ENCODE measurements at places on chromosomes 7 and 10.

GRCh38 chr10:31083765-31084184 lies 52.1 kb upstream of the ZNF438 start:
- no peak overlapping the region for H3K4me3 ChIP-seq
- H3K4me1 ChIP-seq: no peaks in the 10 kb centered on the region
- H3K36me3 ChIP-seq: no peaks in the 10 kb centered on the region
- no peak overlapping the region for H3K27ac ChIP-seq
- DNase-seq: peak; percentile 52

DNA sequence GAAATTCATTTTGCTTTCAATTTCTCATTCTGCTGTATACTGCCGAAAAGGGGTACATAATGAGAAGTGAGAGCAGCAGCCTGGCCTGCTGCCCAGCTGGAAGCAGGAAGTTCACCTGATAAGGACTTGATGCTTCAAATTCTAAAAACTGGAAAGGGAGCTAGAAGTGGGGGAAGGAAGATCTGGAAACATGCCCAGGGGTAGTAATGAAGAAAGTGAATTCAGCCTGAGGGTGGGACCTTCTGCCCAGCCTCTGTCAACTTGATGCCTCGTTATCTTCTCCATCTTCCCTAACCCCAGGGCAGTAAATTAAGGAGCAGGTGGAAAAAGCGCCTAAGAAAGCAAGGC lies 69.4 kb downstream of the ARMH3 start:
- H3K27ac ChIP-seq: no peak overlapping the region
- H3K4me3 ChIP-seq: no peak overlapping the region
- H3K36me3 ChIP-seq: peaks cover 34% of the 10 kb centered on the region
- peak; percentile 66 for DNase-seq
- H3K27me3 ChIP-seq: no peaks in the 10 kb centered on the region

- no peaks in the 10 kb centered on the region for H3K27me3 ChIP-seq
- no peaks in the 10 kb centered on the region for H3K36me3 ChIP-seq
- DNase-seq: no peak
- H3K4me3 ChIP-seq: no peak overlapping the region
- H3K4me1 ChIP-seq: no peaks in the 10 kb centered on the region
- no peak overlapping the region for H3K27ac ChIP-seq
Observed at GRCh38 chr7:130452951-130453350, 12.1 kb upstream of the CEP41 start.

- H3K4me3 ChIP-seq: no peak overlapping the region
- no peaks in the 10 kb centered on the region for H3K27me3 ChIP-seq
- no peak for DNase-seq
- H3K27ac ChIP-seq: no peak overlapping the region
Observed at GRCh38 chr7:167976-168791, 24.2 kb upstream of the FAM20C start.

DNA sequence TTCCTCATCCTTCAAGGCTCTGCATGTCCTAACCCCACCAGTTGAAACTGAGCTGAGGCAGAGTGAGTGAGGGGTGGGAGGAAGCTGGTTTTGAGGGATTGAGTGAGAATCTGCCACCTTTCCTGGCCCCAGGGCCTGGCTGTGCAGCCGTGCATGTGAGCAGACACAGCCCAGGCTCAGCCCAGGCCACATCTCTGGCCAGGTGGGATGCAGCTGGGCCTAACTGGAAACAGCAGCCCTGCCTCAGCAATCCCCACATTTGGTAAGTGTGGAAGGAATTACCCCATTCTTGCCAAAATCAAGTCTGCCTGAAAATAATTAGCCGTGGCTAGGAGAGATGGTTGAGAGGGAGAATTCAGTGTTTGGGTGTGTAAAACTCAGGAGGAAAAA lies 116.6 kb downstream of the NEURL1 start:
- no peak overlapping the region for H3K4me3 ChIP-seq
- H3K4me1 ChIP-seq: peaks cover 5% of the 10 kb centered on the region
- no peak for DNase-seq
- H3K36me3 ChIP-seq: peaks cover 10% of the 10 kb centered on the region
- no peaks in the 10 kb centered on the region for H3K27me3 ChIP-seq

GRCh38 chr10:28913436-28914237 lies 236.3 kb downstream of the BAMBI start:
- H3K4me3 ChIP-seq: no peak overlapping the region
- H3K27ac ChIP-seq: no peak overlapping the region
- no peaks in the 10 kb centered on the region for H3K4me1 ChIP-seq
- H3K36me3 ChIP-seq: no peaks in the 10 kb centered on the region
- no peak for DNase-seq
- no peaks in the 10 kb centered on the region for H3K27me3 ChIP-seq

GRCh38 chr10:34063592-34063991 lies 729.1 kb upstream of the NRP1 start:
- H3K4me1 ChIP-seq: no peaks in the 10 kb centered on the region
- no peak for DNase-seq
- no peaks in the 10 kb centered on the region for H3K36me3 ChIP-seq
- no peaks in the 10 kb centered on the region for H3K27me3 ChIP-seq
- no peak overlapping the region for H3K27ac ChIP-seq

DNA sequence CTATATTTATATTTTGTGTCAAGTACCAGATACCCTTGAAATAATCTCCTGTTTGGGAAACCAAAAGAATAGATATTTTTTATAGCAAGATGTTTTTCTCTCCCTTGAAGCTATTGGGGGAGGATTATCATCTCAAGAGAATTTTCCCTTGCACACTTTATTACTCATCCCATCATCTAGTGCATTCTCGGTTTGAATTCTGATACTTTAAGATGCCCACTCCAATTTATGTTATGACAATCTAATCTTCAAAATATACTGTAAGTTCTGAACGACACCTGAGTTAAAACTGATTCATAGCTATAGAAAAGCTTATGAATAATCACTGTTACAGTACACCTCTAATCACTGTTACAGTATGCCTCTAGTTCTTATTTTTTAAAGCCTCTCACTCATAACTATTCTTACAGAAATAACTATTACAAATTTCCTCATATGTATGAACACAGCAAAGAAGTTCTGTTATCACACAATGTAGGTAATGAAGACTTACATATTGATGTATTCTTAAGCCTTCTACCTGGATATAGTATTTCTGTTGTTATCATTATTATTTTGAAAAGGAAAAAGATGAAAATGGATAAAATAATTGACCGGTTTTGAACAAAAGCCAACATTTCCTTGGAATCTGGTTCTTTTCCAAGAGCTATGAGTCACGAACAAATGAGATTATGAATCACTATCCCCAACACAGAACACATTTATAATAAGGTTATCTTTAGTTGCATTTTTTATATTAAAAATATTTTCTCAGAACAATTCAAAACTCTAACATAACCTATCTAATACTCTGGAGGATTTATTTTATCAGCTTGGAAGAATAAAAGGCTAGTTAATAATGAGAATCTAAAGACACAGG lies 72.3 kb upstream of the FAM13C start:
- H3K27me3 ChIP-seq: no peaks in the 10 kb centered on the region
- H3K27ac ChIP-seq: no peak overlapping the region
- no peak overlapping the region for H3K4me3 ChIP-seq
- DNase-seq: no peak
- no peaks in the 10 kb centered on the region for H3K4me1 ChIP-seq
- no peaks in the 10 kb centered on the region for H3K36me3 ChIP-seq

DNA sequence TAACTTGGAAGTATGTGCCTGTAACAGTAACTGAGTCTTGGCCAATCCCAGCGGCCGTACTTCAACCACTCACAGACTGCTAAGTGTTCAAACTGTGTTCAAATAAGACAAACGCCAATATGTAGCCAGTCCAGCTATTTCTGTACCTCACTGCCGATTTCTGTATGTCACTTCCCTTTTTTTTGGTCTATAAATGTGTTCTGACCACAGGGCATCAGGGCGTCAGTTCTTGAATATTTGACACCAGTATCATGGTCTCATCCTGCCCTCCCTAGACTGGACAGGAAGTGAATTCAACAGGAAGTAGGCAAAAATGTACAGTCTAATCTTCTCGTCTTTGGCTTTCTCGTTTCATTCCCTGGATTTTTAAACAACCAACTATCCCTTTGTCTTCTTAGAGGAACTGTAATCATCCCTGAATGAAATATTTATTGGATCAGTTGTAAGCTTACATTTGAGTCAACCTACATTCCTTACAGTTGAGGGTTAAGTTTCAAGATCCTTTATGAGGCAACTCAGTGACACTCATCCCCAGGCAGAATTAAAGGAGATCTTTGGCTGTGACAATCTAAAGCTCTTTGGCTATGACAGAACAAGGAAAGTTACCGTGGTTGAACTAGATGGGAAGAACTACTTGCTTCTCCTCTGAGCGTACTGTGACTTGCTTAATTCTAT lies 232.7 kb downstream of the NSUN6 start:
- H3K4me3 ChIP-seq: no peak overlapping the region
- no peak for DNase-seq
- no peaks in the 10 kb centered on the region for H3K27me3 ChIP-seq
- no peak overlapping the region for H3K27ac ChIP-seq
- H3K36me3 ChIP-seq: no peaks in the 10 kb centered on the region

- no peak for DNase-seq
- H3K4me1 ChIP-seq: no peaks in the 10 kb centered on the region
- no peaks in the 10 kb centered on the region for H3K27me3 ChIP-seq
- no peaks in the 10 kb centered on the region for H3K36me3 ChIP-seq
- no peak overlapping the region for H3K27ac ChIP-seq
- no peak overlapping the region for H3K4me3 ChIP-seq
Observed at GRCh38 chr7:47239034-47239433, 342.9 kb downstream of the TNS3 start.

DNA sequence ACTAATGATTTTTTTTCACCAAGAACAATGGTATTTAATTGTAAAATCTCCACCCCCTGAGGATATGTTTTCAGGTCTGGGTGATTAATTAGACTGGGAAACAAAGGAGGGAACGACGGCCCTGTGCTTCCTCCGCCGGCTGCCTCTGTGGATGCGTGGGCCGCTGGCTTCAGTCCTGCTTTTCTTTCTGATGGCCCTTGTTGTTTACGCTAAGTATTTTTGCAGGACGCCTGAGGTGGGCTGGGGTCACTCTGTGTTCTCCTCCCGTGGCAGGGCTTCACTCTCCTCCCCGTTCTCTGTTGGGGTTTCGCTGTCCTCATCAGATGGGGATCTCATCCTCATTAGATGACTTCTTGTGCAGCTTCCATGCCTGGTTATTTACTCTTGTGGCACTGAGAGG lies 5.2 kb upstream of the ACBD5 start:
- H3K27me3 ChIP-seq: no peaks in the 10 kb centered on the region
- H3K4me1 ChIP-seq: peaks cover 12% of the 10 kb centered on the region
- H3K36me3 ChIP-seq: no peaks in the 10 kb centered on the region
- no peak for DNase-seq
- H3K4me3 ChIP-seq: no peak overlapping the region

DNA sequence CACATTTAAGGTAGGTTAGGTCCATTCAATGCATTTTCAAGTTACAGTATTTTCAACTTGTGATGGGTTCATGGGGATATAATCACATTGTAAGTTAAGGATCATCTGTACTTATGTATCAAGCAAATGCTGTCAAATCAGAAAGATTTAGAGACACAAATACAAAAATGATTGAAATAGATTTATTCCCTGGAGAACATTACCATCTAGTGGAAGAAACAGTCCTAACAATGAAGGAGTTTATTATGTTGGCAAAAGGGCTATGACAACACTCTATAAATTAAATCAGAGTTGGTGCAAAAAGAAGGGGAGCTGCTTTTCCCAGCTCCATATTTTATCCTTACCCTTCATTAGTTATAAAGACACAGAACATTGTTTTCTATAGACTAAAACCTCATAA lies 69.0 kb downstream of the PRSS58 start:
- H3K27me3 ChIP-seq: no peaks in the 10 kb centered on the region
- no peaks in the 10 kb centered on the region for H3K4me1 ChIP-seq

DNA sequence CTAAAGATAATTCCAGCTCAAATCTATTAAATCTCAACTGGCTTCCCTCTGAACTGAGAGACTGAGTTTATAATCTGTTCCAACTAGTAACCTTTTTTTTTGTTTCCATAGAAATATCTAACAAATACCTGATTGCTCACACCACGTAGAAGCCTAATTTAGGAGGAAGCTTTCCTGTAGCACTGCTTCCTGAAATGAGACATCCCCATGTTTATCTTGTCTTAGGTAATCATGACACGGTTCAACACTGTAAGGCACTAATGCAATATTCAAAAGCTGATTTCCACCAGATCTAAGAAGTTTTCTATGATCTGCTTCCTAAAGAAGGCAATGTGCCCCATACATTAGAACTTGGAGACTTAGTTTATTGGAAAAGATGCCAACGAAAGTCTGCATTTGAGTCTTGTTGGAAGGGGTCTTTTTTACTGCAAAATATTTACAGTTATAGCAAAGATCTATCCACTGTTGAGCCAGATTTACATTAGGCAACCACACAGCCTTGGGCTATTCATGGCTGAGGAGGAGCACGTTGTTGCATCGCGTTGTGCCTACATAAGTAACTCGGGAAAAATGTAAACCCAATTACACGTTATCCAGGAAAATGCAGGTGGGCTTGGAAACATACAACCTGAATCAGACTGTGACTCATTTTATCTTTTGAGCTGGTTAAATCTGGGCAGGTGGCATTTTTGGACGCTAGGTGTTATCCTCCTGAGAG lies 66.3 kb downstream of the VIPR2 start:
- H3K27ac ChIP-seq: no peak overlapping the region
- no peaks in the 10 kb centered on the region for H3K4me1 ChIP-seq
- no peak for DNase-seq
- no peaks in the 10 kb centered on the region for H3K27me3 ChIP-seq
- H3K4me3 ChIP-seq: no peak overlapping the region
- no peaks in the 10 kb centered on the region for H3K36me3 ChIP-seq

Data from thyroid gland (tissue), 4 donors.